Stimulated activated CD4-positive, alpha-beta T cell treated with anti-CD3 and anti-CD28 coated beads, Interleukin-4, amount 100 ng/mL, for 4 hours (primary cell): ENCODE measurements at places on chromosomes 11 and 22.

DNA sequence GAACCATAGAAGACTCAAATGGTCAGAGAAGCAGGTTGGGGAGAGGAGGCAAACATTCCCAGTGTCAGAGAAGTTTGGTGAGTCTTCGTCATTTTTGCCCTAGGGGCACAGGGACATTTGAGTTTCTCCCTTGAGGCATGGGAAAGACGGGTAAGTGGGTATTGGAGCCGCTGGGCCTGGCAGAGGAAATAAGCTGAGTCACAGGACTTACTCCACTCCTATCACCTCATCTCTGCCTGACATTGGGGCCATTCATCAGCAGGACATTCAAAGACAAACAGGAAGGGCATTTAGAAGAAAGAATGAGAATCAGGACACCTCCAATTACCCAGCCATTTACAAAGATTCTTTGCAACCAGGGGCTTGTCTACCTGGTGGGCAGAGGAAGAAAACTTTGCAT lies 100.7 kb upstream of the SEZ6L start:
- DNase-seq: no peak

GRCh38 chr11:100182927-100183326 lies 504.2 kb upstream of the ARHGAP42 start:
- DNase-seq: no peak

DNA sequence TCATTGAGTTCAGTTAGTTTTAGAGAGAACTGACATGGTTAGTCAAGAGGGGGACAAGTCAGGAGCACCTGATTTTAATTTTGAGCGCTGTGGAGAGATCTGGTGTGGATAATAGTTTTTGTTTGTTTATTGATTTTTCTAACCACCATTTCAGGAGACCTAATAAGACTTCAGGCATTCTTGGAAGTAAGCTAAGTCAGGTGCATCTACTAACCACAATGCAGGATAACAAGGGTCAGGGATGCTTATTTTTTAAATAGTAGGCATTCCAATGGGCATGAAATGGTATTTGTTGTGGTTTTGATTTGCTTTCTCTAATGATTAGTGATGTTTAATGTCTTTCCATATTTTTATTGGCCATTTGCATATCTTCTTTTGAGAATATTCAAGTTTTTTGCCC lies 212.1 kb downstream of the NAV2 start:
- DNase-seq: no peak

DNA sequence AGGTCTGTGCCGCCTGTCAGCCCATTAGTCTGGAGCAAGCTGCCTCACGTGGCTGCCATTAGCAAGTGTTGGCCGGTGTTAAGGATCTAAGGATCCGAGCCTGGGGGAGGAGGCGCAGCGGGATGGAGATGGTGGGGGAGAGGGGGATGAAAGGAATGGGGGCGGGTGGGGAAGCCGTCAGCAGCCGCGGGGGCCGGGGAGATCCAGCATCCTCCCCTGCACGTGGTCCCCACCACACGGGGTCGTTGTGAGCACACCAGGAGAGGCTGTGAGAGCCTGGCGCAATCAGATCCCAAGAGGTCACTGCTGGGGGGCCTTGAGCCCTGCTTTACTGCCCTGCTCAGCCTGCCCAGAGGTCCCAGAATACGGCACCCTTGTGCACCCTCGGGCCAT lies 7.3 kb downstream of the CABP7 start:
- DNase-seq: no peak

GRCh38 chr22:47374273-47374771 lies 611.9 kb downstream of the TBC1D22A start:
- DNase-seq: no peak

DNA sequence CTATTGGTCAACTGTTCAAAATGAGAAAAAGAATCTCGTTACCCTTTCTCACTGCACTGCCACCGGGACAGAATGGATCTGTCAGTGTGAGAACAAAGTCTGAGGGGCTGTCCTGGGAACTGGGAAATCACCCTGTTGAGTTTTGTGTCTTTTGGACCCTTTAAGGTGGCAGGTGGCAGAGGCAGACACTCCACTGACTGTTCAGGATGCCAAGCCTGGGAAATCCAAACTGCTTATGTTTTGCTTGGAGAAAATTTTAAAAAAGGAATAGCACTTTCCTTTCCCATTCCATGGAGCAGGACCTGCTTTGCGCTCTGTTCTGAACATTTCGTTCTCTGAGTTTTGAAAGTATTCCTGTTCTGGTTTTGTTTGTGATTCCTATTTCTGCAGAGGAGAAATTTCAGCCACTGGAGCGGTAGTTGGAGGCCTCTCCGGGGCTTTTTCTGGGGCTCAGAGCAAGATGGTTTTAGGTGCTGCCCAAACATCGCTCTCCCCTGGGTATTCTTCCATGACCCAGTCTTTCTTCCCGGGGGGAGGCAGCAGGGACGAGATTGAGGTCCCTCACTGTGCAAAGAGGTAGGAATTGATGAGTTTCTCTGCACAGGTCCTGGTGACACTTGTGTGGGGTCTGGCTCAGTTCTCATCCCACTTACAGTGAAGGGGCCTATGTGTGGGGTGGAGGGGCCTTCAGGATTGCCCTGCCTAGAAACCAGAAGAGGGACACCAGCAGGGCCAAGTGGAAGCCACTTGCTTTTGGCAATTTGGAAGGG lies 138.5 kb upstream of the SYT13 start:
- no peak for DNase-seq

DNA sequence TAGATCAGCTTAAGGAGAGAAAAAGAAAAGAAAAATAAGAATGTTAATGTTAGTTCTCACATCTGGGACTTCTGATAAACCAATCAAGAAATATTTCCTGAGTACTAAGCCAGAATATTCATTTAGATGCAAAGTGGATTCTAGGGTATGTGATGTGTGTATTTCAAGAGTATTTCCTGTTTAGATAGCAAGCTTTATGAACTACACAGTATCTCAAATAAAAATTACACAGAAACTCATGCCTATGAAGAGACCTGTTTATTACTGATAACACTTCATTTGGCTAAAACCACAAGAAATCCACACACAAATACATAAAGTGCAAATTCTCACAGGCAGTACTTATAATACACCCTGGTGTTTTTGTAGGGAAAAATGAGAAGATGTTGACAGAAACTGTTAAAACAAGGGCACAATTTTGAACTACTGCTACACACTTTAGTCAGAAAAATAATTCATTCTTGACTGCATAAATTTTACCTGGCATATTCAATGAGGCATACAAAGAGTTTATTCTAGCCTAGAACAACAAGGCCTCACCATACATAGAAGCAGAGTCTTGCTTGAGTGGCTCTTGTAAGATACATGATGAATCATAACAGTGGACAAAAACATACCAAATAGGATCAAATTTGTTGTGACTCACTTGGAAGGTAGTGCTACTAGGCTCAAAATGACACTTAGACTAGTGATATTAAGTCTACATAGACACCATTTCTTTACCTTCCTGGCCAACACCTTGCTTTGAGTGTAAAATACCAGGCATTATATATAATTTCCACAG lies 18.8 kb upstream of the P4HA3 start:
- DNase-seq: no peak
